ENCODE measurements at places on chromosomes 11 and 22. TPM values are rescaled to one million over a fixed set of nuclear protein-coding genes. Genes with fewer than 3 reads are reported as not detected.

TESMIN gene
- 5.5 TPM for total RNA-seq

PANX3 gene
- not detected for total RNA-seq

MUC2 gene
- not detected for total RNA-seq

KIRREL3 gene
- total RNA-seq: not detected

DRD4 gene
- 0.18 TPM for total RNA-seq

FGF4 gene
- not detected for total RNA-seq

MIOX gene
- 0.25 TPM for total RNA-seq

TBX10 gene
- total RNA-seq: not detected

DTX4 gene
- total RNA-seq: 0.09 TPM

SLC25A18 gene
- total RNA-seq: not detected

HEPACAM gene
- total RNA-seq: not detected

CELSR1 gene
- total RNA-seq: 0.30 TPM

UQCC3 gene
- 9.5 TPM for total RNA-seq

TMEM86A gene
- total RNA-seq: 0.11 TPM

RHOD gene
- total RNA-seq: 0.30 TPM

BSCL2 gene
- 28.7 TPM for total RNA-seq

CCDC116 gene
- total RNA-seq: 0.78 TPM
